ENCODE measurements at places on chromosomes 5 and 9.

DNA sequence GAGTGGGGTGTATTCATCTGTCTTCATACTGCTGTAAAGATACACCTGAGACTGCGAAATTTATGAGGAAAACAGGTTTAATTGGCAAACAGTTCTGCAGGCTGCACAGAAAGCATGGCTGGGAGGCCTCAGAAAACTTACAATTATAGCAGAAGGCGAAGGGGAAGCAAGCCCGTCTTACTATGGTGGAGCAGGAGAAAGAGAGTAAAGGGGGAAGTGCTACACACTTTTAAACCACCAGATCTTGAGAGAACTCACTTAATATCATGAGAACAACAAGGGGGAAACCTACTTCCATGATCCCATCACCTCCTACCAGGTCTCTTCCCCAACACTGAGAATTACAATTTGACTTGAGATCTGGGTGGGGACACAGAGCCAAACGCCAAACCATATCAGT lies 12.5 kb upstream of the NREP start:
- DNase-seq, result no peak

GRCh38 chr5:126801174-126801991 lies 24.4 kb downstream of the LMNB1 start:
- DNase-seq, result no peak

DNA sequence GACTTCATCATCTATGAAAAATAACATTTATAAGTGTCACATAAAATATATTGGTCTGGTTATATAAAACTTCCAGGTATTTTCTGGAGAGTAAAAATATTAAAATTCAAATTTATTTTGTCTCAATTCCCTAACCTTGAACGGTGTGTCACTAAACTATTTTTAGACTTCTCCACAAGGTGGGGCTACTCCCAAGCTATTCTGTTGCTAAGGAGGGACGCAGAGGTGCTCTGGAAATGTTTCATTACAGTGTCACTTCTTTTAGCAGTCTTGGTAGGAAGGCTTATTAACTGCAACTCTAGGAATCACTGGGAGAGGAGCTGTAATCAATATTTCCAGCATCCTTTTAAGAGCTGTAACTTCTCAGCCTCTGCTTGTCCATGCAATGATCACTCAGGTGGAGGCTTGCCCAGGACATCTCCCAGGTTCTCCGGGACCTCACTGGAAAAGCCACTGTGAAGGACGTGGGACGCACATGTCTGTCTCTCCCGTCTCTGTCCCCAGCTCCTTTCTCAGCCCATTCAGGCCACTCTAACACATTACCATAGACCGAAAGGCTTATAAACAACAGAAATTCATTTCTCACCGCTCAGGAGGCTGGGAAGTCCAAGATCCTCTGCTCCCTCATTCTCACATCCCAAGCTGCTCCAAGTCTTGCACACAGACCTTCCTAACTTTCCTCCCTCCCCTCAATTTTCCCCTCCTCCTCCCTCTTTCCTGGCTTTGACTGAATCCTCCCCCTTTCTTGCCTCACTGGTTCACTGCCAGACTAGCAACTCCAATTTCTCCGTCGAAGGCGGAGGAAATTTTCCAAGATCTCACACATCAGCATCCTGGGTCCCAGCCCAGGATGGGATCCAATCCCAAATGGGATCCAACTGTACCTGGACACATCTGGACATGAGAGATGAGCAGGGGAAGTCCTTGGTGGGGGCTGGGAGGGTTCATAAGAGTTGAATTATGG lies 32.7 kb upstream of the DNAH5 start:
- peak; percentile 17 for DNase-seq

DNA sequence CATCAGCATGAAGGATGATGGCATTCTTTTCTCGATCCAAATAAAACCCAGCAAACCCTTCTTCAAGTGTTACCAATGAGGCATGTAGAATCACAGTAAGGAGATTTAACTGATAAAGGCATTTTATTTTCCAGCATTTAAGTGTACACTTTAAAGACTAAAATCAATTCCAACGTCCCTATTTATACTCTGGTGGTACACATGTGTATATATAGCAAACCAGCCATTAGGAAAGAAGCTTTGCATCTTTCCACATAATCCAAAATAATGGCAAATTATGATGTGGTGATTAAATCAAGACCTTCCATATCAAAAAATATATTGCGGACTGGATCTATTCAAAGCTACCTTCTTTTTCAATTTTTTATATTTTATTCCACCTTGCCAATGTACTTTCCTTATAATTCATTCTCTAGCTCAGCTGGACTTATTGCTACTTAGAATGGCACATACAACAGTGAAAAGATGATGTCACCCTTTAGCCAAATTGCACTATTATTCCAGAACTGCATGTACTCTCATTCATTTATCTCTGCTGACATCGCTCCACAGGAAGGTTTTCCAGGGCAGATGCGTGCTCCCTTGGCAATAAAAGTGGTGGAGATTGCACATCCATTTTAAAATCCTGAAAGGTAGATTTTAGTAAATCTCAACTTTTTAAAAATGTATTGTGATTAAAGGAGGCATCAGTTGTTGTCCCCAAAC lies 63.3 kb upstream of the SLC30A5 start:
- no peak for DNase-seq

GRCh38 chr5:67648201-67648671 lies 451.6 kb upstream of the CD180 start:
- DNase-seq, result peak; percentile 95
